ENCODE measurements at places on chromosomes 5 and 9.

GRCh38 chr5:173288632-173289031 lies 39.6 kb downstream of the STC2 start:
- DNase-seq = no peak

GRCh38 chr9:14373706-14374105 lies 59.8 kb upstream of the NFIB start:
- DNase-seq = no peak

GRCh38 chr5:34657274-34657921 lies 1.3 kb downstream of the RAI14 start:
- DNase-seq = no peak

GRCh38 chr9:129380961-129381401 lies 202.9 kb upstream of the IER5L start:
- DNase-seq = no peak

DNA sequence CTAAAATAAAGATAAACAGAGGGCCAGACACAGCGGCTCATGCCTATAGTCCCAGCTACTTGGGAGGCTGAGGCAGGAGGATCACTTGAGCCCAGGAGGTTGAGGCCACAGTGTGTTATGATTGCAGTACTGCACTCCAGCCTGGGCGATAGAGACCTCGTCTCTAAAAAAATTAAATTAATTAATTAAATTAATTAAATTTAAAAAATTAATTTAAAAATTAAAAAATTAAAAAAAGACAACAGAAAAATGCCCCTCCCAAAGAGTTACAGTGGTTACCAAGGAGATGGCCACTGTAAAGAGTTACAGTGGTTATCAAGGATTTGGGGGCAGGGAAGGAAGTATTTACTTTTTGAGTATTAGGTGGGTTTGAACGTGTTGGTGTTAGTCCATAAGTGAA lies 38.3 kb downstream of the CDC14B start:
- no peak for DNase-seq

- DNase-seq = no peak
Observed at GRCh38 chr9:114033397-114034103, 44.5 kb downstream of the AMBP start.

GRCh38 chr5:68426586-68426985 lies 211.0 kb downstream of the PIK3R1 start:
- DNase-seq = no peak

DNA sequence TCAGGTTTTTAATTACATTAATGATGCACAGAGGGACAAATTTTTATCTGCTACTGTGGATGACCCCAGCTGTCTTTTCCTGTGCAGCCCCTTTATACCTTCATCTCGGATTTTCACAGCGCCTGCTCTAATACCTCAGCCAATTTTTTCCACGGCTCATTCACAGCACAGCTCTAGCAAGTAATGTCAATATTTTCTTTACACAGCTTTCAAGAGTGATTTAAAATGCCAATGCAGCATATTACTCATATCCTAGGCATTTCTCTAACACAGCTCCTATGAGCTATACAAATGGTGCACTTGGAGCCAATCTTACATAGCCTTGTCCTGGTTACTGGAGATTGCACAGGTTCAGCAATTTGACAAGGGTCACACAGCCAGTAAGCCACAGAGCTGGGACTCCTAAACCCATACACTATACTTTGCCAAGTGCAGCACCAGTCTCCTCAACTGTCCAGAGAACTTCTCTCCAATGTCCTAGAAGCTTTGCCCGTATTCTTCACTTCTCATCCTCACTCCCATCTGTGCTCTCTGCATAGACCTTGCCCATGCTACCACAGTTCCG lies 661.8 kb downstream of the DTWD2 start:
- no peak for DNase-seq

- no peak for DNase-seq
Observed at GRCh38 chr5:67435032-67435431, 238.4 kb upstream of the CD180 start.
